ENCODE measurements at places on chromosomes 1 and 21. TPM values are rescaled to one million over a fixed set of nuclear protein-coding genes. Genes with fewer than 3 reads are reported as not detected.

DNA sequence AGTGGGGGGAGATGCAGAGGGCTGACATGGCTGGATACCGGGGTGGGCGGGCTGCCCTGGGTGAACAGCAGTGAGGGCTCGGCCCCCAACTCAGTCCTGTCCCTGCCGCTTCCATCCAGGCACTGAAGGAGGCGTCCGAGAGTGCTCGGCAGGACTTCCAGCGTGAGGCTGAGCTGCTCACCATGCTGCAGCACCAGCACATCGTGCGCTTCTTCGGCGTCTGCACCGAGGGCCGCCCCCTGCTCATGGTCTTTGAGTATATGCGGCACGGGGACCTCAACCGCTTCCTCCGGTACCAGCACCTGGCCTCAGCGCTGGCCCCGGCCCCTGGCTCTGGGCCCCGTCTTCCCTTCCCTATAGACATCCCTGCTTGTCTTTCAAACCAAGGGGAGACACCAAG, 15.6 kb downstream of the NTRK1 start:
- no peaks in the 10 kb centered on the region for H3K36me3 ChIP-seq
- H3K27me3 ChIP-seq, result peaks cover 2% of the 10 kb centered on the region
- H3K4me3 ChIP-seq, result no peak overlapping the region
- no peaks in the 10 kb centered on the region for H3K4me1 ChIP-seq

The TRIM62 gene
- 18.1 TPM for total RNA-seq

GRCh38 chr1:240666568-240667198, 54.7 kb upstream of the GREM2 start:
- H3K4me3 ChIP-seq, result no peak overlapping the region
- no peaks in the 10 kb centered on the region for H3K36me3 ChIP-seq
- no peaks in the 10 kb centered on the region for H3K4me1 ChIP-seq
- no peak for DNase-seq
- H3K27me3 ChIP-seq, result no peaks in the 10 kb centered on the region
- H3K27ac ChIP-seq, result no peak overlapping the region

The C1QC gene
- 54.8 TPM for total RNA-seq

DNA sequence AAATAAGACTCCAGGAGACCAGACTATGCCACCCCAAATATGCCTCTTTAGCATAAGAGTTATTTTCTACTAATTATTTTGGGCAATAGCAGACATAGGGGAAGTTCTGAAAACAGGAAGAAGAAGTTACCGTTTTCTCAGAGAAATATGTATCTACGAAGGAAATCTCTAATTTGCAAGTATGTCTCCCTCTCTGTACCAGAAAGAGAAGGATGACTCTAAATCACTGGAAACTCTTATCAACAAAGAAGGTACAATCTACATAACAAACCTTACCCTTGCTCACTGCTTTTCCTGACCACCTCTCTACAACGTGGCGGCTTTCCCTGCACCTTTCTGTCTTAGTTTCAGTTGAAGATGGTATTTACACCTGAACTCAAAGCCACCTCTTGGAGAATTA, 49.0 kb downstream of the OMA1 start:
- no peaks in the 10 kb centered on the region for H3K36me3 ChIP-seq
- H3K27me3 ChIP-seq, result no peaks in the 10 kb centered on the region
- no peak for DNase-seq
- no peak overlapping the region for H3K4me3 ChIP-seq

GRCh38 chr1:209497729-209498128, 85.8 kb upstream of the CAMK1G start:
- no peak overlapping the region for H3K27ac ChIP-seq
- H3K4me1 ChIP-seq, result no peaks in the 10 kb centered on the region
- no peak overlapping the region for H3K4me3 ChIP-seq
- no peaks in the 10 kb centered on the region for H3K36me3 ChIP-seq

The HSD3B2 gene
- not detected for total RNA-seq

DNA sequence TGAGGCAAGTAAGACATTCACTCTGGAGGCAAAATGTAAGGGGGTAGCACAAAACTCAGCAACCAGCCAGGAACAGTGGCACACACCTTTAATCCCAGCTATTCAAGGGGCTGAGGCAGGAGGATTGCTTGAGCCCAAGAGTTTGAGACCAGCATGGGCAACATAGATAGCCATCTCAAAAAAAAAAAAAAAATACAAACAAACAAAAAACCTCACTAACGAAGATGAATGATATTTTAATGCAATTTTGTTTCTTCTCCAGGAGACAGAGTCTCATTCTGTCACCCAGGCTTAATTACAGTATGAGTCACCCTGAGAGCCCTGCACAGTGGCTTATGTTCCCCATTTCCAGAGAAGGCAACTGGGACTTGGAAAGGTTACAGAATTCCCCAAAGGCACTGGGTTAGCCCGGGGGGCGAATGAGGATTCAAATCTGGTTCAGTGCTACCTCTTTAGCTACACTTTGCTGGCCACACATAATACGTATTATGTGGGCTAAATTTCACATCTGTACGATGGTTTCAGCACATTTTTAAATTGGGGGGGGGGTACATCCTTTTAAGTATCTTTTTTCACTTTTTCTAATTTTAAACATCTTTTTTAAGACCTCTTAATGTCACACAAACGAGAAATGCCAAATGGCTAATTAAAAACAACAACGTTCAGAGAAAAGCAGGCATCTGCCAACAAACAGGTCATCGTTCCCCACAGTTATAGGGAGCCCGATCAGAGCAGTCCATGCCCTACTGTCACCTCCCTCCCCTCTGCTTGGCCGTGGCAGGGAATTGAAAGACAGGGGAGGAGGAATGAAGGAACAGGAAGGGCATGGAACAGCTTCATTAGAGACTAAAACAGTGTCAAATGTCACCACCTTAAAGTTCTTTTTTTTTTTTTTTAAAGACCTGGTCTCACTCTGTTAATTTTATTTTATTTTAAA, 3.5 kb downstream of the CELA2A start:
- H3K27ac ChIP-seq, result no peak overlapping the region
- no peaks in the 10 kb centered on the region for H3K36me3 ChIP-seq
- no peak overlapping the region for H3K4me3 ChIP-seq
- DNase-seq, result no peak

DNA sequence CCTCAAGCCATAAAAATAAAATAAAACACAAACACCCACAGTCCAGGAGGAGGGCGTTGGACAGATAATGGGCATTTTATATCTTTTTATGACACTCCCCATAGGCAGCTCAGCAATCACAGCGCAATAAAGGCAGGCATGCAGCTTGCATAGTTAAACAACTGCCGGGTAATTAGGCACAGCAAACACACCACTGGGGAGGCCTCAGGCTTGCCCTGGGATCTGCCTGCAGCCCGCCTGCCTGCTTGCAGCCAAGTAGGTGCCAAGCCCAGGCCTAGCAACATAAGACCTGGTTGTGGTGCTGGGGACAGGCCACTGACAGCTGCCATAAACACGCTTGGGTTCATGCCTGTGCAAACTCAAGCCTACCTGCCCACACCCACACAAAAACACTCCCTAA, 54.2 kb downstream of the DMAP1 start:
- H3K4me3 ChIP-seq, result no peak overlapping the region
- no peak overlapping the region for H3K27ac ChIP-seq
- H3K27me3 ChIP-seq, result no peaks in the 10 kb centered on the region
- H3K4me1 ChIP-seq, result peaks cover 15% of the 10 kb centered on the region
- peak; percentile 12 for DNase-seq
- H3K36me3 ChIP-seq, result no peaks in the 10 kb centered on the region

The DMBX1 gene
- not detected for total RNA-seq

GRCh38 chr1:41618066-41618825, 133.8 kb upstream of the EDN2 start:
- peak overlapping the region; percentile 28 for H3K27ac ChIP-seq
- DNase-seq, result peak; percentile 92
- H3K27me3 ChIP-seq, result no peaks in the 10 kb centered on the region
- peaks cover 7% of the 10 kb centered on the region for H3K4me1 ChIP-seq
- no peak overlapping the region for H3K4me3 ChIP-seq

DNA sequence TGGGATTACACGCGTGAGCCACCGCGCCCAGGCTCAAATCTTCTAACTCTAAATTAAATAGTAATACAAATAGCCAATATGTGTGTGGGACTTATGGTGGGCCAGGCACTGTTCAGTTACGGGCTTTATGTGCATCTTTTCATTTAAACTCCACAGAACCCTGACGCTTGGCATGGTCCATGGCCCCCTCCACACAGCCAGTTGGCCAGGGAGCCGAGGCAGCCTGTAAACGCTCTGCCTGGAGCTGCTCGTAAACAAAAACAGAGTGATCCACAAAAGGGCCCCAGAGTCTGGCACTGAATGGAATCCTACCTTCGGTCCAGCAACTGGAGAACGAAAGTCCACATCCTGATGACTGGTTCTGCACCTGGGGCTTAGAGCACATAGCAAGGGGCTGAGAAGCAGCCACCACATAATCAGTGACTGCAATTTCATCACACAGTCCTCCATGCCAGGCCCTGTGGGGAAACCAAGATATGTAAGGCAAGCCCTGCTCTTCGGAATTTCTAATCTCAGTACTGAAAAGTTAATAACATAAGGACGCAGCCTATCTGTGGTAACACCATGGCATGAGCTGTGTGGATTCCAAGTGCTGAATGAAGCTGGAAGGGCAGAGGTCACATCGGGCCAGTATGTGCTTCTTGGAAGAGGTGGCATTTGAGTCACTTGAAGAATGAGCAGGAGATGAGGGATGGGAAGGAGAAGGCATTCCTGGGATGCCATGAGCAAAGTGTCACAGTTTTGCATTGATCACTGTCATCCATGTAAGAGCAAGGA, 13.5 kb upstream of the ADAMTSL4 start:
- no peaks in the 10 kb centered on the region for H3K4me1 ChIP-seq
- H3K4me3 ChIP-seq, result no peak overlapping the region
- H3K27me3 ChIP-seq, result no peaks in the 10 kb centered on the region
- DNase-seq, result no peak

The NES gene
- 33.4 TPM for total RNA-seq

The KCNA3 gene
- total RNA-seq, result 0.62 TPM

DNA sequence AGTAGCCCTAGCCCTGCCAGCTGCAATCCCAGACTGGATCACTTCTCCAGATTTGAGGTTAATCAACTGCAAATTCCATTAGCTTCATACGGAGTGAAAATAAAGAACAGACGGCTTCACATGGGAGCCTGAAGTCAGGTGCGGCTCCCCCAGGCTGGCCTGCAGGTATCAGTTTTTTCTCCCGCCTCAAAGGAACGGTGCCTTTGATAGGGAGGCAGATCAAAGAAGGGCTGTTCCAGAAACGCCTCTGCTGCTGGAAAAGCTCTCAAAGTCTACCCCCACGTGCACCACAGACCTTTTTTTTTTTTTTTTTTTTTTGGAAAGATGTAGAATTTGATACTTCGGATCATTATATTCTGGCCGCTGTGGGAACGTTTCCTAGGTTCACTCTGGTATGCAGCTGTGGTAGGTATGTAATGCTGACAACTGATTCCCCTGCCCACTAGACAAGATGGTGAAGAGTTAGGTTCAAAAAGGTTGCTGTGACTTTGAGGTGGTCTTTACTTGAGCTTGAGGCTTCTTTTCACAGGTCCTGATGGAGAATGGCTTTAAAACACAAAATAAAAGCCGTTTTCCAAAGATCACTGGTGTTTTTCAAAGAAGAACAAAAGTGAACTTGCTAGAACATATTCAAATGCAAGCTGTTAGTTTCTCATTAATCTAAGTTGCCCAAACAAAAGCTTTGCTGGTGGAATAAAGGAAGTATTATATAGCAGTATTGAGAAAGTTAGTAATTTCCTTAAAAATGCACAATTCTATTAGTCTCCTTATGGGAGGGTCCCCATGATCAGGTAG, 189.0 kb upstream of the NFIA start:
- H3K27me3 ChIP-seq, result no peaks in the 10 kb centered on the region
- no peak overlapping the region for H3K27ac ChIP-seq
- no peak for DNase-seq
- H3K4me1 ChIP-seq, result no peaks in the 10 kb centered on the region
- H3K36me3 ChIP-seq, result no peaks in the 10 kb centered on the region

- no peaks in the 10 kb centered on the region for H3K4me1 ChIP-seq
- H3K36me3 ChIP-seq, result no peaks in the 10 kb centered on the region
- no peak for DNase-seq
Observed at GRCh38 chr1:110170766-110171733, 20.8 kb downstream of the SLC6A17 start.

DNA sequence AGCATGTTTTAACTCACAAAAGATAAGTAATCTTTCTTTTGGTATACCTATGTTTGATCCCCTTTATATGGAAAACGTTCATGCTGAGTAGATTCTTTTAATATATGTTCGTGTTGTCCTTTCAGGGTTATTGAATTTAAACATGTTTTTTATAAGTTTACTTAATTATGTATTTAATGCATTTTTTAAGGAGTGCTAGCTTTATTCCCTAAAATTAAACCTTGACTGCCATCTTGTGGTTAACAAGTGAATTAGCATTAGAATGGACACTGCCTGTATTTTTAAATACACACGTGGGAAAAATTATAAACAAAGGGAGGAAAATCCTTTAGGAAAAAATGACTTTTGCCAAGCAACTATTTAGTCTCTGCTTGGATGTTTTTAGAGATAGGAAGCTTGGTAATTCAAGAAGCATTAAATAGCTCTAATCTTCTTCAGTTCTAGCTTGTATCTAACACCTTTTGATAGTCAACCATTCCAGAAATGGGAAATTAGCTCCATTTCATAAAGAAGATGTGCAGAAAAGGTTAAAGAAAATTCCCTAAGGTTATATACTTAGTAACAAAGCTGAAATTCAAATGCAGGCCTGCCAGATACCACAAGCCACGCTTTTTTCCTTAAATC, 43.0 kb downstream of the UBE2U start:
- H3K4me1 ChIP-seq, result no peaks in the 10 kb centered on the region
- no peak overlapping the region for H3K4me3 ChIP-seq
- H3K27me3 ChIP-seq, result no peaks in the 10 kb centered on the region
- no peak overlapping the region for H3K27ac ChIP-seq

The TSEN15 gene
- 36.8 TPM for total RNA-seq

- H3K4me1 ChIP-seq, result no peaks in the 10 kb centered on the region
- no peaks in the 10 kb centered on the region for H3K27me3 ChIP-seq
- H3K4me3 ChIP-seq, result no peak overlapping the region
- no peaks in the 10 kb centered on the region for H3K36me3 ChIP-seq
- DNase-seq, result no peak
- no peak overlapping the region for H3K27ac ChIP-seq
Observed at GRCh38 chr1:175171036-175171913, 21.3 kb downstream of the KIAA0040 start.

The NUP210L gene
- total RNA-seq, result 5.7 TPM

GRCh38 chr1:153122831-153123421, 9.6 kb upstream of the SPRR2F start:
- DNase-seq, result no peak

GRCh38 chr1:108719656-108720435, 7.1 kb downstream of the FNDC7 start:
- no peak overlapping the region for H3K4me3 ChIP-seq
- no peaks in the 10 kb centered on the region for H3K27me3 ChIP-seq
- DNase-seq, result no peak
- no peaks in the 10 kb centered on the region for H3K4me1 ChIP-seq
- no peak overlapping the region for H3K27ac ChIP-seq

GRCh38 chr1:234230414-234230862, 142.8 kb upstream of the COA6 start:
- H3K36me3 ChIP-seq, result no peaks in the 10 kb centered on the region
- H3K27me3 ChIP-seq, result no peaks in the 10 kb centered on the region
- H3K27ac ChIP-seq, result no peak overlapping the region
- no peaks in the 10 kb centered on the region for H3K4me1 ChIP-seq

- H3K27me3 ChIP-seq, result no peaks in the 10 kb centered on the region
- H3K27ac ChIP-seq, result no peak overlapping the region
- no peaks in the 10 kb centered on the region for H3K4me1 ChIP-seq
- no peaks in the 10 kb centered on the region for H3K36me3 ChIP-seq
Observed at GRCh38 chr1:219676012-219676765, 63.3 kb upstream of the ZC3H11B start.

The ADGRB2 gene
- total RNA-seq, result 3.0 TPM

- DNase-seq, result no peak
- H3K27me3 ChIP-seq, result no peaks in the 10 kb centered on the region
- no peak overlapping the region for H3K27ac ChIP-seq
- no peak overlapping the region for H3K4me3 ChIP-seq
- no peaks in the 10 kb centered on the region for H3K36me3 ChIP-seq
- H3K4me1 ChIP-seq, result no peaks in the 10 kb centered on the region
Observed at GRCh38 chr21:19609611-19610010, 1206.0 kb upstream of the TMPRSS15 start.

Measured in prostate gland (tissue), 2 donors.